Stimulated activated CD8-positive, alpha-beta memory T cell treated with anti-CD3 and anti-CD28 coated beads, Interleukin-15, amount 100 ng/mL, for 48 hours (primary cell): ENCODE measurements at places on chromosomes 16 and 17.

DNA sequence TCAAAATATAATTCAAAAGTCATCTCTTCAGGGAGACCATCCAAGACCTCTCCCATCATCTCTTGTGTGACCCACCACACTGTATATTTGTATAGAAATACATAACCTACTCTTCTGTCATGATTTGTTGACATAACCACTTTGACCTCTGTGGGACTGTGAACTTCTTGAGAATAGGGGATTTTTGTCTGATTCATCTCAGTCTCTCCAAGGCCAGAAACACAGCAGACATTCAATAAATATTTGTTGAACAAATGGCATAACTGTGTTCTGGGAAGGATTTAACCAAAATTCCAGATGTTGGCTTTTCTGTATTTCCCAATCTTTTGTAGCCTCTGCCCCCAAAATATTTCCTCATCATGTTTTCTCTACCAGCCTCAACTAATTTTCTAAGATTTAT, 169.7 kb downstream of the CDH11 start:
- DNase-seq, result no peak

GRCh38 chr16:87255866-87256265, 61.3 kb downstream of the C16orf95 start:
- no peak for DNase-seq

DNA sequence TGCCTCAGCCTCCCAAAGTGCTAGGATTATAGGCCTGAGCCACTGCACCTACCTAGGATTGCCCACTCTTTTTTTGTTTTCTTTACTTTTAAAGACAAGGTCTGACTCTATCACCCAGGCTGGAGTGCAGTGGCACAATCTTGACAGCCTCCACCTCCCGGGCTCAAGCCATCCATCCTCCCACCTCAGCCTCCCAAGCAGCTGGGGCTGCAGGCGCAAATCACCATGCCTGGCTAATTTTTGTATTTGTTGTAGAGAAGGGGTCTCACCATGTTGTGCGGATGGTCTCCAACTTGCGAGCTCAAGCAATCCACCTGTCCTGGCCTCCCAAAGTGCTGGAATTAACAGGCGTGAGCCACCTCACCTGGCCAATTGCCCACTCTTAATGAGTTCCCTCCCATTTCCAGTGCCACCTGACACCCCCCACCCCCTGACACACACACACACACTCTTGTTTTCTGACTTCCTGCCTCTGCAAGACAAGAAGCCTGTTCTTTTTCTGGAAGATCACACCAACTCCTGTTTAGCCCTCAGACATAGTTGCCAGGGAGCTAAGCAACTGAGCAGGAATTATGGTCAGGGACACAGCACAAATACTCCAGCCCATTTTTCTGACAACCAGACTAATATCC, 2.6 kb downstream of the OVCA2 start:
- no peak for DNase-seq

GRCh38 chr16:73768786-73769203, 527.8 kb upstream of the PSMD7 start:
- no peak for DNase-seq

DNA sequence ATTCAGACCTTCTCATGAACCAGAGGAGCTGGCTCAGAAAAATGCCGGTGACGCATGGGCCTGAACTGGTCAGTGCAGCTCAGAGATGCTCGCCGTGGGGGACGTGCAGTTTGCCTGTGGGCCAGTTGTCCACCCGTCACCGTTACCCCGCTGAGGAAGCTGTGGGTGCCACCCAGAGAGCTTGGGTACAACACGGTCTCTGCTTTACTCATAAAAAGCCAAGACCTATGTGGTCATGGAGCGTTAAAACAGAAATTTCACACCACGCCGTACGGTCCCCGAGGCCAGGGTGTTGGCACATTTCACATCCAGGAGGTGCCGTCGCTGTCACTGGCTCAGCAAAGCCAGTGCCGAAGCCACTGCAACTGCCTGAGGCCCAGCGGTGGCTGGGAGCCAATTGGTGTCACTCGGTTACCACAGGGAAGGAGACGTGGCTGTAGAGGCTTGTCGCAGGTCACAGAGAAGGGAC, 120.9 kb downstream of the METRNL start:
- DNase-seq, result peak; percentile 86

DNA sequence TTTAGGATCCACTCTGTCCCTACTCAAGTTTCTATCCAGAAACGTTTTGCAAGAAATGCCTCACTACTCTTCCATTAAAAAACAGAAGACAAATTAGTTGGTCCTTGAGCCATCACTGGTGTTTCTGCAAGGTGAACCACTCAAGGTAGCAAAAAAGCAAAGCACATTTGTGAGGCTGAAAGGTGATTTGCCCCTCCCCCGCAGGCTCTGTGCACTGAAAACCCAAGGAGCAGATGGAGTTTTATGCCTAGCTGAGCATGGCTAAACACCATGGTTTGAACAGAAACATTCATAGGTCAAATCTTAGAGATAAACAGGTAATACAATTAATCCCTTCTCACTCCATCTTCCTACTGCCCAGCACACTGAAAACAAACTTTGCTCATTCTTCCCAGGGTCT, 538.2 kb upstream of the CDH5 start:
- DNase-seq, result no peak

- no peak for DNase-seq
These were observed 135.7 kb upstream of the NLRP1 start for GRCh38 chr17:5719976-5720375.

GRCh38 chr16:80387318-80387921, 153.4 kb upstream of the DYNLRB2 start:
- no peak for DNase-seq

GRCh38 chr16:19898924-19899604, 14.4 kb upstream of the GPRC5B start:
- DNase-seq, result no peak

DNA sequence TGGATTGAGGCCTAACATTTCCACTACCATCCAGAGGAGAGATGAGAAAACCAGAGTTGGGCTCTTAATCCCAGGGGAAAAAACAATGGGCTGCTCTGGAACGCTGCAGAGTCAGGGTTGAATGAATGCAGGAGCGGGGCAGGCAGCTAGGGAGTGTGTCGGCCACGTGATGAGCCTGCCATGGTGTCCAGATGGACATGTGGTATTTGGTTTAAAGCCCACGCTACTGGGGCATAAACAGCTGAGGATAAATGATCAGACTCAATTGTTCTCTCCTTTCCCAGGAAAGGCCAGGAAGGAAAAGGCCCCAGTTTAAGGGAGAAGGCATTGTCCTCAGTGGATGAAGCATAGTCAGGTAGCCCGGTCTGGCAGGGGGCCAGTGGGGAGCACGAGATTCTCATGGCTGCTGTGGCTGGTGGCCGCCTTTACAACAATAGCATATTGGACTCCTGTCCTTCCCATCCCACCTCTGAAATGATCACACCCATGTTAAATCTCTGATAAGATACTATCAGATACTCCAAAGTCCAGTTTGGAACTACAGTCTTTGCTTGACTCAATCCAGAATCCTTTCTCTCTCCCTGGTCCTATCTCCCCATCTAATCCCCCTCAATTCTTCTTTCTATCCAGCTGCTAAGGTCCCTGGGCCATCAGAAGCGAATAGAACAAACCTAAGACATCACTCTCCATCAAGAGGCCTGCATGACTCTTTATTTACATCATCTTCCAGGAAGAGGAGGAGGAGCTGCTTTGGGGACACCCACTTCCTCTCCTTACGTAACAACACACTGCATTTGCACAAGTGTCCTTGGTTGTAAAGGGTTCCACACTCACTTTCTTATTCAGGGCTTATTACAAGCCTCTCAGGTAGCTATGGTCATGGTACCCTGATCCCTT, 20.4 kb downstream of the CA4 start:
- no peak for DNase-seq

GRCh38 chr16:84930298-84931106, 80.8 kb downstream of the ZDHHC7 start:
- DNase-seq, result no peak

DNA sequence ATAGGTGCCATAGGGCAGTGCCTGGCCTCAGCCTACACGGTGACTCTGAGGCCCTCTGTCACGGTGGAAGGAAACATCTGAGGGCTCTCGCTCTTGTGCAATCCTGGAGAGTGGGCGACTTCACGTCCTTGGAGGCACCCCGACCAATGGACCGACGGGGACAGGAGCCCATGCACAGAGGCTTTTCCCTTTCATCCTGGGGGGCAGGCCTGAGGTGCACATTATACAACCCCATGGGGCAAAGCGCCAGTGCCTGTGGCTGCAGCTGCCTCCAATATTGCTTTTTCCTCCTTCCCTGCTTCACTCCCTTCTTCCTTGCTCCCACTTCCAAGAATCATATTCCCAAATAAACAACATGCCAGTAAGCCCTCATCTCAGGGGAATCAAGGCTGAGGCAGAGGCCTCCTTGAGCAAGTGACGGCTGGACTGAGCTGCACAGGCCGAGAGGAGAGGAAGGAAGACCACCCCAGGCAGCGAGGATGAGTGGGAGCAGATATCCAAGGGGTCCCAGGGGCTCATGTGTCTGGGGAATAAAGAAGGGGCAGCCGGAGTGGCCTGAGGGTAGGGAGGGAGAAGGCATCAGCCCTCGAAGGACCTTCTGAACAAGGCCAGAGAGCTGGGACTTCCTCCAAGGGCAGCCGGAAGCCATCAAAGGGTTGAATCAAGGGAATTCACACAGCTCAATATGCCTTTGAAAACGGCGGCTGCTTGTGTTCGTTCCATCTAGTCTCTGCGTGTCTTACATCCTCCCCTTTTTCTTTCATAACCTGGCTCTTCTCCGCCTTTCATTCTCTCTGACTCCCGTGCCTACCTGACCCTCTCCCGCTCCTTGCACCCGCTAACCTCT, 42.6 kb upstream of the RPL38 start:
- DNase-seq, result no peak

DNA sequence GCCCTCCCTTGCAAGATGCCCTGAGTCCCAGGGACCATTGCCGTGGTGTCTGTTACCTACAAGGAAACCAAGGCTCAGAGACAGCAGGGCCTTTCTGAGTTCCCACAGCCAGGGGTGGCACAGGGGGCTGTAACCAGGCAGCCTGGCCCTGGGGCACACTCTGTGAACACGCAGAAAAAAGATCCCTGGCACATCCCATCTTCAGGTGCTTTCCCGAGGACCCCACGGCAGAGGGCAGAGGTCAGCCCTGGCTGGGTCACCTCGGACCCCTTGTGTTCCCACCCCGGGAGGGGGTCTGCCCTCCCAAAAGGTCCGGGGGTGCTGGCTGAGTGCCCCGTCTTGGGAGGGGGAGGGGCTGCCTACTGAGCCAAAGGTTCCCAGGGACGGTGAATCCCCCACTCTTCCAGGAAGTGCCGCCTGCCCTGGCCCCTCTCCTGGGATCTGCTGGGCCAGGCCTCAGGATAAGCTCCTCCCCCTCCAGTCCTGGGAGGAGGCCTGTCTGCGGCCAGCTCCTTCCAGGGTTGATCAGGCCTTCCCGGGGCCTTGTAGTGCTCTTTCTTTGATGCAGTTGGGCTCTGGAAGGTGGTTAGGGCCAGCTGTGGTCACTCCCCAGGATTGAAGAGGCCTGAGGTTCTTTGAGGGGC, 8.1 kb downstream of the GLIS2 start:
- DNase-seq, result no peak

GRCh38 chr16:89453501-89454321, 36.6 kb downstream of the ANKRD11 start:
- DNase-seq, result no peak
